ENCODE measurements at places on chromosomes 5 and 9. TPM values are rescaled to one million over a fixed set of nuclear protein-coding genes. Genes with fewer than 3 reads are reported as not detected.
A peak's percentile ranks its signal among the peaks of the same experiment; 100 is the strongest.

DNA sequence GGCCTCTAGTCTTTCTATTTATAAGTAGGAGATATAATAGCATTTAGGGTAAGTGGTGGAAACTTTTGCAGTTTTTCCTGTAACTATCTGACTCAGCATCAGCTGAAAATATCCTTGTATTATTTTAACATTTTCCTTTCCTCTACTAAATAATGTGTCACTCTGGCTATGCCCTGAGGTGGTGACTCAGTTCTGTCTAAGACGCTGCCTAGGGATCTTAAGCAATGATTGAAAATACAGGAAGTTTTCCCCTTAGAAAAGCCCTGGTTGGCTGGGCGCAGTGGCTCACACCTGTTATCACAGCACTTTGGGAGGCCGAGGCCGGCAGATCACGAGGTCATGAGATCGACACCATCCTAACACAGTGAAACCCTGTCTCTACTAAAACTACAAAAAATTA, 9.3 kb upstream of the EDIL3 start:
- peak; percentile 90 for DNase-seq

Gene ANKRD20A1
- 2.5 TPM for total RNA-seq

Gene CTNND2
- total RNA-seq = not detected

Gene TNFSF15
- 14.3 TPM for total RNA-seq

DNA sequence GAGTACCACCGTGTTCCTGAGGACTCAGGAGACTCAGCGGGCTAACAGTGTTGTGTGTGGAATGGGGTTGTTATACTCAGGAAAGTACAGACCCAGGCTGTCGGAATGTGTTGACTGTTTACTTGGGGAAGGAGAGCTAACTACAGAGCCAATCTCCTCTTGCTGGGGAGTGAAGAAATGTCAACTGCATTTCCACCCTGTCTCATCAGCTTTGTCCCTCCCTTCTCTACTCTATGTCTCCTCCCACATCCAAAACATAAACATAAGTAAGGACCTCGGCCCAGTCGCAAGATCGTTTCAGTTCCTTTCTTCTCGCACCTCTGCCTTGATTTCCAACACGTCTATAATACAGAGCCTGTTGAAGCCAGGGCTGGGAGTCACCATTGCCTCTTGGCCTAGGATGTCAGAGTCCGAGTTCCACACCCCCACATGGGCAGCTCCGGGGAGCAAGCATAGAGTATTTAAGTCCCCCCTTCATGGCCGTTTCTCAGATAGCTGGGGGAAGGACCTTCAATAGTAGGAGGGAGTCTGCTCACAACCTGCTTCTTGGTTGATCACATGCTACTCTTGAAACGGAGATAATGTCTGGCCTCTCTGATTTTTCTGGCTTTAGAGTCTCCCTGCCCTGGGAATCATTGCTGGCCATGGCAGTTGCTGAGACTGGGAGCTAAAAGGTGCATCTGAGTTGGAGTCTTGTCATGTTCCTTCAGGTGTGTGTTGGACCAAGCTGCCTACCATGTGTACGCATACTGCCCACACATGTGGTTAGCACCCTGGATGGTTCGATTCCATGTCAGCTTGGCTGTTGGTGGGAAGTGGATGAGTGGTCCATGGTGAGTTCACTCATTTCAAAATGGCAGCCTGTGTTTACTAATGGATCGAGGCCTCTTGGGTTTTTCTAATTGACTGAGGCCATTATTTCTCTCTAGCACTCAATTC, 147.3 kb downstream of the MTX3 start:
- no peak for DNase-seq

DNA sequence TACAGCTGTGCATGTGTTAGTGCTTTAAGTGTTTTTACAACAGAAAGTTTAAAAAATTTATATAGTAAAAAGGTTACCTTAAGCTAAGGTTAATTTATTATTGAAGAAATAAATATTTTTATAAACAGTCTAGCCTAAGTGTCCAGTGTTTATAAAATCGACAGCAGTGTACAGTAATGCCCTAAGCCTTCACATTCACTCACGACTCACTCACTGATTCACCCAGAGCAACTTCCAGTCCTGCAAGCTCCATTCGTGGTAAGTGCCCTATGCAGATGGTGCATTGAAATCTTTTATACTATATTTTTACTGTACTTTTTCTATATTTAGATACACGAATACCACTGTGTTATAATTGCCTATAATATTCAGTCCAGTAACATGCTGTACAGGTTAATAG, 159.1 kb downstream of the ROR2 start:
- no peak for DNase-seq

Gene SH3PXD2B
- total RNA-seq = 66.3 TPM

- no peak for DNase-seq
These were observed 28.7 kb downstream of the DHX29 start for GRCh38 chr5:55278778-55279177.

DNA sequence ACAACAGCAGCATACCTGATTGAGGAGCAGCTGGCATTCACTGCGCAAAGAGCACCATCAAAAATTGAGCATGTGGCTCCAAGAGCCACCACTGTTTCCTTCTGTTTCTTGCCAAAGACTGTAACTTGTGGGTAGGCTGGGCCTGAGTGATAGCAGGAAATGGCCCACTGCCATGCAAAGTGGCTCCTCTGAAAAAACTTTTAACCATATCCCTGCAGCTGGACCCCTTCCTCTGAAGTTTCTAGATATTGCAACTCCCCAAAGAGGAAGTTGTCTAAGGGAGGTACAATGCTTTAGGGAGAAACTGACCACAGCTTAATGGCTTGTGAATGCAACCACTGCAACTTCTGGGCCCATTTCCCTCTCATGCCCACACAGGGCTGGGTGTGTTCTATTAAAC, 355.4 kb upstream of the PDE4D start:
- no peak for DNase-seq

DNA sequence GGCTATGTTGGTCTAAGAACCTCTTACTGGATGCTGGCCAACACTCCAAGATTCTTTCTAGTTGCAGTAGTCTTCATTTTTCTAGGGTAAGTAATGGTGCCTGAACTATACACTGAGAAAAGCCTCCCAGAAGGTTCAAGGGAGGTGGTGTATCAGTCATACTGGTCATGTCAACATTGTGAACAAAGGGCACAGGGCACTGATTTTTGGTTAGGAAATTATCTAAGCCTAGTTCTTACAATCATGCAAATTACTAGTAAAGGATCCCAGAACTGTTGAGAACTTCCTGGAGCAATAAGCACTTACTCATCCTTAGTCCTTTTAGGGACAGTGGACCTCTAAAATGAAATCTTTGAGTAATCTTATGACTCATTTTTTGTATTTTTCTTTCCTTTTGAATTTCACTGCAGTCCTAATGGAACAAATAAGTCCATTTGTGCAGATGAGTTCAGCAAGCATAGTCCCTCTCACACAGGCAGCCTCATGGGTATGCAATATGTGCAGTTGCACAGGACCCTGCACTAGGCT, 21.1 kb upstream of the CDC42SE2 start:
- DNase-seq = peak; percentile 26

GRCh38 chr5:10635257-10635866, 71.5 kb downstream of the ANKRD33B start:
- DNase-seq = peak; percentile 64

DNA sequence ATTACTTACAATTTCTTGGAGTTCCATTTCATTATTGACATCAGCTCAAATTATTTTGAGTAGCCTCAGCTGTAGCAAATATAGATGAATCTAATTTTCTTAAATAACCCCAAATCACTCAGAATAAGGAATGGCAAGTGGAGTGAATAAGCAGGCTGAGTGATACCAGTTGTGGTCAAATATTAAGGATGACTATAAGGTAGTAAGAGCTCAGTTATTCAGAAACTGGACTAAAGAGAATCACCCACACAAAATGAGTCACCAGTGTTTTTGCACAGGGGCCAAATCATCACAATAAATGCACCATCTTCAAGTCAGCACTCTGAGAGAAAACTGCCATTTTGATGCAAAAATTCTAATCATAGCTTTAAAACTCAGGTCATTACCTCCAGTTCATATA, 128.9 kb upstream of the TARS1 start:
- DNase-seq = peak; percentile 6

Gene C9orf50
- not detected for total RNA-seq

DNA sequence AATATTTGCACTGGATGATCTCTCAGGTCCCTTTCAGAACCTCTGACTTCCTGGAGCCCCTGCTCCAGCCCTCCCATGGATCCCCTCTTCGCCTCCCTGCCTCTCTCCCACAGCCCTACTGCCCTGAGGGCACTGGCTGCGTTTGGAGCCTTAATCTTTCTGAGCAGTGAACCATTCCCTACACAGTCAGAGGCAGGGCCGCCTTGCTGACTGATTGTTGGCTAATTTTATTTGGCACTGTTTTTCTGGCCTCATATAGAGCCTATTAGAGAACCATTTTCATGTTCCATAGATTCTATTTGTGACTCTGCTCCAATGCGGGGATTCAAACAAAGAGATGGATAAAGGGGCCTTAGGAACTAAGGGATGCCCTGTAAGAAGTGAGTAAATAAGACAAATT, 91.1 kb downstream of the BRINP1 start:
- no peak for DNase-seq

GRCh38 chr5:6843335-6843734, 130.1 kb downstream of the TENT4A start:
- DNase-seq = no peak

Gene CEL
- 1.9 TPM for total RNA-seq

GRCh38 chr5:56272765-56273164, 39.6 kb upstream of the ANKRD55 start:
- no peak for DNase-seq

GRCh38 chr5:3592298-3592697, 3.3 kb upstream of the IRX1 start:
- DNase-seq = no peak

GRCh38 chr5:65382582-65382981, 99.1 kb downstream of the ADAMTS6 start:
- DNase-seq = no peak

Gene STPG3
- total RNA-seq = not detected

Gene ROR2
- not detected for total RNA-seq

- no peak for DNase-seq
These were observed 264.2 kb downstream of the TMEM38B start for GRCh38 chr9:105958587-105958986.

Gene NRARP
- total RNA-seq = 50.0 TPM

Gene GABRP
- 0.66 TPM for total RNA-seq
